Right renal cortex interstitium (tissue), 3 donors: ENCODE measurements at places on chromosomes 4 and X.
A peak's percentile ranks its signal among the peaks of the same experiment; 100 is the strongest.

DNA sequence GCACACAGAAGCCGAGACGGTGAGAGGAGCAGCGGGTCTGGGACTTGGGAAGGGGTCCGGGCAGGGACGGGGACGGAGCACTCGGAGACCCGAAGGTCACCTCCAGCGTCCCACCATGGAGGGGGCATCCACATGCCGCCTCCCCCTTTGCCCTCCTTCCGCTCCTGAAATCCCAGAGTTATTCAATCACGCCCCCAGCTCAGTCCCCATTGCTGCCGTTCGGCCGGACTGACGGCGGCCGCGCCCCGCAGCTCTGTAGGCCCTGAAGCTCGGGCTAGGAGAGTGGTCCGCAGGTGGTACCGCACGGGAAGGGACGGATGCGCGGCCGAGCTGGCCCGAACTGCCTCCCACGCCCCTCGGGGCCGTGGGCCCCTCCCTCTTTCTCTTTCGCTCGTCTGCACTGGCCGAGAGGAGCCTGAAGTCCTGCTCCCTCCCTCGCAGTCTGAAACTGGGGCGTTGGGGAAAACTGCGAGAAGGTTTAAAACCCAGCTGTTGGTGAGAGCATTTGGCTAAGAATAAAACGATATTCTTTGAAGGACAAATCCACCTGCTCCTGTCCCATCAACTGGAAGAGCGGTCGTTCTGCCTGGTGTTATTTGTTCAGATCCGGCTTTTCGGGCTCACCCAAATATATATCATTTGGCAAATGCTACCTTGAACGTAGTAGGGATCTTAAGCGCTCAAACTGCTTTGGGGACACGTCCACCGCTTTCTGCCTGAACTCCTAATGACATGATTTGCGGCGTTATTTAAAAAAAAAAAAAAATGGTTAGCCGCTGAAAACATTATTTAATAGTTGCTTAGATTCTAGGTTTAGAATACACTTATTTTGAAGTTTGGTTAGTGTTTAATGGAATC is 719 bp downstream of the USO1 start:
- peak; percentile 65 for DNase-seq

DNA sequence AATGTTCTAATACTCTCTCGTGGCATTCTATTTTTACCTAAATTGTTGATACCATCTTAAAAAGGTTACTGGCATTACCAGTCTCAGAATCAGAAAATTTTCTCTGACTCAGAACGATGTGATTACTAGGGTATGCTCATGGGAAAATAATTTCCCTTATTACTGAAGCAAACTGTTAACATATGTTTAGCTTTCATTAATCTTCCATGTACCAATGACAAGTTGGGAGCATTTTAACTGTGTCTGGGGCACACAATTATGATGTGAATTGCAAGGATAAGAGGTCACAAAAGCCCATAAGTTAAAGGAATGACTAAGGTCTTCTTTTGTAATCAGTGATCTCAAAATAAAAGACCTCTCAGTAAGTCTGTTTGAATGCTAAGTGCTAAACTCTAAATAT is 1254.6 kb downstream of the PCDH18 start:
- no peak for DNase-seq

- no peak for DNase-seq
Measured at GRCh38 chr4:18057821-18058533, 36.4 kb upstream of the LCORL start.

DNA sequence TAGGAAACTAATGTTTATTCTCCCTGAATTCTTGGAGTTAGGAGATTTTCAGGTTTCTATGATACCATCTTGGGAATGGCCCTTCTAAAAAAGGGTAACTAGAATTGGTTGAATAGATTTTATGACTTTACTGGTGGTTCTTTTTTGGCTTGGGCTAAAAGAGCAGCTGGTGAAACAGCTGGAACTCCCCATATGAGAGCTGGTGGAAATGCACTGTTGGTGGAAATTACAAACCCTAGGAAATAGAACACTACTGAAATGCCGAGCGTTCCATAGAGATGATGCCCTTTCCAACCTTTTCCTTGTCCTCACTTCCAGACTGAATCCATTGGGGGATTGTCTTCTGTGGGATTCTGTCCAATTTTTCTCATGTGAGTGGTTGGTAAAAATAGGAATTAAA is 139.5 kb downstream of the STIM2 start:
- DNase-seq = no peak
